Sciatic nerve (tissue), 2 donors: ENCODE measurements at places on chromosomes 11 and 22.

GRCh38 chr22:29074276-29074772 is 1.5 kb downstream of the KREMEN1 start:
- no peak for DNase-seq

GRCh38 chr22:27911330-27911729 is 7.7 kb downstream of the PITPNB start:
- DNase-seq = no peak

- no peak for DNase-seq
Measured at GRCh38 chr11:77155556-77156130, 27.6 kb downstream of the MYO7A start.

GRCh38 chr11:80284946-80285785 is 844.3 kb upstream of the TENM4 start:
- DNase-seq = no peak

DNA sequence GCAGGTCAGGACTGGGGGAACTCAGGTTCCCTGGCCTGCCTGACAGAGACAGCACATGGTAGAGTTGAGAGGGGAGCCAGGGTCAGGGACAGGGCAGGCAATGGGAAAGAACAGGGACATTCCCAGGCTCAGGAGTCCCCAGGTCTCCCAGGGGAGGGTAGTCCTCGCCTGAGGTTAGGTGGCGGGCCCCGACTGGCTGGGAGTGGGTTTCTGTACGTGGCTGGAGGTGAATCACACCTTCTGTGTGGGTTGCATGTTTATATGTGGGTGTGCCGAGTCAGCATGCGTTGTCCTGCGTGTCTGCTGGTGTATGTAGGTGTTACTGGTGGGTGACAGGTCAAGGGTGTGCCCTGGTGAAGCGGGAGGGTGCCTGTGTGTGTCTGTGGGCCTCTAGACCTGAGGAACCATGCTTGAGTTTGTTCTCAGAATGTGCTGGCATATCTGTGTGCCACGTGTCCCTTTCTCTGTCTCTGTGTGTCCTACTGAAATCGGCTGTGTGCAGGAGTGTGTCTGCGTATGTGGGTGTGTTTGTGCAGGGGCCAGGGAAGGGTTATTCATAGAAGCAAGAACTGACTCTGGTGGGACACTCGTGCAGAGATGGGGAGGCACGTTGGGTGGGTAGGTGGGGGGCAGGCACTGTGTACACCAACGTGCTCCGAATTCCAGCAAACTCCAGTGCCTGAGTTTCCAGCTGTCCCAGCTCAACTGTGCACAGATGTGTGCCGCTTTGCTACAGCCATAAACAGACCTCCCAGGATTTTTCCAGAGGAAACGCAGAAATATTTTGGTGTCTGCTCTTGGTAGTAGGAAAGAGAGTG is 23.8 kb upstream of the OAF start:
- peak; percentile 61 for DNase-seq

DNA sequence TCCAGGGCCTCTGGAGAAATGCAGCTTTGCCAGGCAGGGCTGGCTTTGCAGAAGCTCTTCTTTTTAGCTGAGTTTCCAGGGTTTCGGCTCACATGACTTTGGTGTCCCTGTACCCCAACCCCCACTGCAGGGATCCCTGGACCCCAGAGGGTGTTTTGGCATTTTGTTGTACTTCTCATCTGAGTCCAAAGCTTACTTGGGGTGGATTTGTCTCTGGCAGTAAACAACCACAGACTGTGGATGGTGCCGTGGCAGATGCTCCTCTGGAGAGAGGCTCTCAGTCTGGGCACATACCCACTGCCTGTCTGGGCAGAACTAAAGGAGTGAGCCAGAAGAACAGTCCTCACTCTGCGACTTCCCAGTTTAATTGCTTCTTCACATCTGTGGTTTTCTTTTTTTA is 49.6 kb downstream of the COMMD9 start:
- no peak for DNase-seq

DNA sequence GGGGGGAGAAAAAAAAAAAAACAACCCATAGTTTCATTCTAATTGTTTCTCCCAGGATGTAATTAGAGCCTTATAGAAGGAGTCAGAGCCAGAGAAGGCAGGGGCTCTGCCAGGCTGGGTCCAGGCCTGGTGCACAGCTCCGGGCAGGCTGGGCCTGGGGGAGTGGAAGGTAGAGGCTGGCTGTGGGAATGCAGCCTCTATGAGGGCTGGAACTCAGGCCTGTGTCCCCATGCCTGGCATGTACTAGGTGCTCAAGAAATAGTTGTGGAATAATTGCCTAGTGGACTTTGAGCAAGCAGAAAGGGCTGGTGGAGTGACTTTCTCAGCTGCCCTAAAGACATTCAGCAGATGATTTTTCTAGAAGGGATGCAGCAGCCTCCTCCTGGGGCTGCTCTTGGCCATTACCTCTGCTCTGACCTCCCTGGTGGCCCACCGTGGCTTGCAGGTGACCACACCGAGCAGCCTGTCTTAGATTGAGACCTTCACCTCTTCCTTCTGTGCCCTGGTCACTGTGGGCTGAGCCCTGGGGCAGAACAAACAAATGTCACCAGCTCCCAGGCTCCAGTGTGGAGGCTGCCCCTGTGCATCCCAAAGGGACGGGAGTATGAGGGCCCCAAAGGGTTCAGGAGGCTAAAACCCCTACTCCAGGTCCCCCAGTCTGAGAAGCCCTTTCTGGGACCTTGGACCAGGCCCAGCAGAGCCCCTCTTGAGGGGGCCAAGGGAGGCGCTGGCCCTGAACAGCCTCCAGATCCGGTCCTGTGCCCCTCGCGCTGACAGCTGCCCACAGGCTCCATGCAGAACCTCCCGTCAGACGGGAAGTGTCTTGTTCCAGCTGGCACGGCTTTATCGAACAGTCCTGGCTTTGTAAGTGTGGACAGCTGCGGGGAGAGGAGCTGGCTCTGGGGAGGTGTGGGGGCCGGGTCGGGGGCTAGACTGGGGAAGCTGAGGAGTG is 18.8 kb downstream of the MYEOV start:
- no peak for DNase-seq

- no peak for DNase-seq
Measured at GRCh38 chr11:28730889-28731288, 622.7 kb downstream of the METTL15 start.

DNA sequence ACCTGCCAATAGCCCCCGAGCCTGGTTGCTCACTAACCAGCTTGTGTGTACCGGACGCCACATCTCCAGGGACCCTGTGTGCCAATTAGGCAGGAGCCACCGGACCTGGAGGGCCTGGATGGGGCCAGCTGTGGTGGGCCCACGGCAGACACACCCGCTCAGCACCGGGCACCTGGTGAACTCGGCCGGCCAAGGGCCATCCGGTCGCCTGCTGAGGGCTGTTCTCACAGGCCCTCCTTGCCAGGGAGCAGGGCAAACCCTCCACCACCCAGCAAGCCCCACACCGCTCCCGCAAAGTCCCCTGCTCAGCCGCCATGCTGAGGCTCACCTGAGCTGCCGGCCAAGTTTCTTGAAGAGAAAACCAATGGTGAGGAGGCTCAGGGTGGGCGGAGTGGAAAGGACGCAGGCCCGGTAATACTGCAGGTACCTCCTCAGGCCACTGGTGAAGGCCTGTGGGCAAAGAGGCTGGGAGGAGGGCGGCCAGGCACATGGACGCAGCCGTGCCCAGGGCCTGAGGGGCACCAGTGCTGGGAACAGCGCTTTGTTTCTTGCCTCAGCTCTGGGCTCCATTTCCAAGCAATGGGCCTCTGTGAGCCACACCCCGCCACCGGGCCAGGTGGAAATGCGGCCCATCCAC is 17.1 kb downstream of the TUBGCP6 start:
- no peak for DNase-seq

- DNase-seq = no peak
Measured at GRCh38 chr11:123833095-123833494, 26.9 kb upstream of the OR6M1 start.

GRCh38 chr11:26841818-26842473 is 120.1 kb upstream of the SLC5A12 start:
- no peak for DNase-seq

- no peak for DNase-seq
Measured at GRCh38 chr22:49825944-49826602, 1.6 kb downstream of the BRD1 start.

DNA sequence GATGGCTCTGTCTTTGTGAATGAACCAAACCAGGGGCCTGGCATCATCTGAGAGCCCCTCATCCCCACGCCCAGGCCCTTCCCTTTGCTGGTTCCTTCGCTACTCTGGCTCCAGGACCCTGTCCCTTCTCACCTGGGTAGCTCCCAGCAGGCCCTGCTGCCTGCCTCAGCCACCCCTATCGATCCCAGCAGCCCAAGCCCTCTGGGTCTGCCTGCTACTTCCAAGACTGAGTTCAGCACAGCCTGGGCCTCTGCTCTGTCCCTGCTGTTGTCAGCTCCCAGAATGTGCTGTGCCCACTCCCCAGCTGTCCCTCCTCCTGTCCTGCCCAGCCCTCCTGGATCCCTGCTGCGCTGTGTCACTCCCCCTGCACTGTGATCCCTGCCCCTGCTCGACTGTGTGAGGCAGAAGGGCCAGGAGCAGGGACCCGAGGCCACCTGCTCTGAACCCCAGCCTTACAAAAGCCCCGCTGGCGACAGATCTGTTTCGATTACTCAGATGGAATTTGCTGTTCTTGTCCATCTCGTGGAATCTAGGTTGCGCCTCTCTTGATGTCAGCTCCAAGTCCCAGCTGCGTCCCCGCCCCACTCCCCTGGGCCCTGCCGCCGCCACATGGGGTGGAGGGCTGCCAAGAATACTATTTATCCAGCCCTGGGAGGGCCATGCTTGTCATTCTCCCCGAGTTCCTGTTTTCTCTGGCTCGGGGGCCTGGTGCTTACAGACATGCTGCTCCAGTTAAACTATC is 13.0 kb downstream of the MRPL21 start:
- peak; percentile 87 for DNase-seq

- DNase-seq = no peak
Measured at GRCh38 chr22:48874956-48875355, 952.7 kb downstream of the BRD1 start.

- no peak for DNase-seq
Measured at GRCh38 chr11:123217897-123218296, 22.8 kb upstream of the CLMP start.

- no peak for DNase-seq
Measured at GRCh38 chr11:107780136-107780535, 68.3 kb upstream of the SLN start.

GRCh38 chr11:86606836-86607481 is 65.5 kb downstream of the ME3 start:
- DNase-seq = no peak

DNA sequence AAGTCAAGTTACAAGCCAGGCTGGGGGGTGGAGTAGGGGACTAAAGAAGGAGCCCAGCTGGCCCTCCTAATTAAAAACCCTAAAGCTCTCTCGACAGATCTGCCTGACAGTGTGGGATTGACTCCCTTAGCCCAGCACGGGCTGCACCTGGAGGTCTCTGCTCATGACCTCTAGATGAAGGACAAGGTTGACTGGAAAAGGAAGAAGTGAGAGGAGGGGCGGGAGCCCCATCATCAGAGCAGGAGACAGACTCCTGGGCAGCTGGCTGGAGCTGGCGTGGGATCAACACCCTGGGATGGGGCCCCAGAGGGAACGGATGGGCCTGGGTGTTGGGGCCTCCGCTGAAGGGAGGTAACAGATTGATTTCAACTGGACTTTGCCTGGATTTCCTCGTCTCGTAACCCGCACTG is 46.1 kb downstream of the RPUSD4 start:
- DNase-seq = no peak

GRCh38 chr11:120249279-120250262 is 9.6 kb downstream of the POU2F3 start:
- DNase-seq = no peak

DNA sequence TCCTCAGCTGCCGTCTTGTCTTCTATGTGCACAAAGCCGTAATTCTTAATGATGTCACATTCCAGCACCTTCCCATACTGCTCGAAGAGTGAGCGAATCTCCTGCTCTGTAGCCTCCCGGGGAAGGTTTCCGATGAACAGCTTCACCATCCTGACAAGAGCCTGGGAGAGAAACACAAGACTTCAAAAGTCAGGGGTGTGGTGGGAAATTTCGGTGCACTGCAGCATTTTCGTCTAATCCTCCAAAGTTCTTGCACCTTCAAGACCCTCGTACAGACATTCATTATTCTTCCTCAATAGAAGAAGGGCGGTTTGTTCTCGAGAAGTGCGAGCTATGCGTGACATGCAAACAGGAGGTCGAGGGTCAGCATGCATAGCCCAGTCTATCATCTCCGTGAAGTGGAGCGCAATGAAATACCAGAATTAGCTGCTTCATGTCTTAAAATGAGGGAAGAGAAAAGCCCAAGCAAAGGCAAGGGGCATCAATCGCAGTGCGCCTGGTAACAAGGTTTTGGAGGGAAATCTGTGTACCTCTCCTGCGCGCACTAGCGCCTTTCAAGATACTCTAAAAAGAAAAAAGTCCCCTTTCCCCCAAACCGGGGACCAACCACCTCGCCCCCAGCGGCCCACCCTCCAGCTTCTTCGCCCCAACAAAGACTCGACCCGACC is 622 bp downstream of the RBM4B start:
- DNase-seq = no peak

GRCh38 chr22:24681236-24681635 is 78.2 kb downstream of the GGT1 start:
- no peak for DNase-seq

GRCh38 chr22:48083502-48083901 is 1321.1 kb downstream of the TBC1D22A start:
- no peak for DNase-seq

DNA sequence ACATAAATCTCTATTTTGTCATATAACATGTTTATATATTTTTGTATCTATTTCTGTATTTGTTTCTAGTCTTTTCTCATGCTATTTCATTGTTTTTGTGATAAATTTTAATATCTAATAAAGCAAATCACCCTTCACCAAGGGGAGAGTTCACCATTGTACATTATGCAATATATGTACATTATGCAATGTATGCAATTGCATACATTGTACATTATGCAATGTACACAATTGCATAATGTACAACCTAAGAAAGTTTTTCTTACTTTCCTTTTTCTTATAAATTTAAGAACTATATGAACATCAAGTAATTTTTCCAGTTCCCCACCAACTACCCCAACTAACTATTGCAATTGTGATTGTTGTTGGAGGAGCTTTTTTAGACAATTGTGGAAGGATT is 44.1 kb upstream of the GLYATL2 start:
- no peak for DNase-seq
